Right ventricle myocardium inferior (tissue), 1 donor: ENCODE measurements at places on chromosomes 7 and 10.

DNA sequence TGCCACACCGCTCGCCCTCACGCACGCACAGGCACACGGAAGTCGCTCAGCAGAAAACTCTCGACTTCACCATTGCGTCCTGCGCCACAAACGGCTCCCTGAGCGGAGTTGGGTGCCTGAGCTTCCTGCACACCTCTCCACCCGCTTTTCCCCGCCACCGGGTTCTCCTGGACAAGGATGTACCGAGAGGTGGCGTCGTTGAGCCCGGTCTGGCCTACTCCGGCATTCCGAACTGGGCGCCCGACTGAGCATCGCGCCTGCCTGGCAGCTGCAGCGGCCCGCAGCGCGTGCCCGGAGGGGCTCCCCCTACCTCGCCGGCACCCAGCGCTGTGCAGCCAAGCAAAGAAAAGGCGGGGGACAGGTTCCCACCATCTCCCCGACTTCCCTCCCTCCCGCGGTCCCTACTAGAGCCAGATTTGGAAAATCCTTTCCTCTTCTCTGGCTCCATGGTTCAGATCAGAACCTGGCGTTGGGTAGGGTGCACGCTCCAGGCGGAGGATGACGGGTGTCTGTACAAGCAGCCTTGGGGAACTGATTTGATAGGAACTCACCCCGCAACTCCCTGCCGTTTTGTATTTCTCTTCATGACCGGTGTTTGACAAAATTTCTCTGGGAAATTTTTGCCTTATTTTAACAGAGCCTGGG is 1.7 kb downstream of the SORCS3 start:
- DNase-seq = no peak

DNA sequence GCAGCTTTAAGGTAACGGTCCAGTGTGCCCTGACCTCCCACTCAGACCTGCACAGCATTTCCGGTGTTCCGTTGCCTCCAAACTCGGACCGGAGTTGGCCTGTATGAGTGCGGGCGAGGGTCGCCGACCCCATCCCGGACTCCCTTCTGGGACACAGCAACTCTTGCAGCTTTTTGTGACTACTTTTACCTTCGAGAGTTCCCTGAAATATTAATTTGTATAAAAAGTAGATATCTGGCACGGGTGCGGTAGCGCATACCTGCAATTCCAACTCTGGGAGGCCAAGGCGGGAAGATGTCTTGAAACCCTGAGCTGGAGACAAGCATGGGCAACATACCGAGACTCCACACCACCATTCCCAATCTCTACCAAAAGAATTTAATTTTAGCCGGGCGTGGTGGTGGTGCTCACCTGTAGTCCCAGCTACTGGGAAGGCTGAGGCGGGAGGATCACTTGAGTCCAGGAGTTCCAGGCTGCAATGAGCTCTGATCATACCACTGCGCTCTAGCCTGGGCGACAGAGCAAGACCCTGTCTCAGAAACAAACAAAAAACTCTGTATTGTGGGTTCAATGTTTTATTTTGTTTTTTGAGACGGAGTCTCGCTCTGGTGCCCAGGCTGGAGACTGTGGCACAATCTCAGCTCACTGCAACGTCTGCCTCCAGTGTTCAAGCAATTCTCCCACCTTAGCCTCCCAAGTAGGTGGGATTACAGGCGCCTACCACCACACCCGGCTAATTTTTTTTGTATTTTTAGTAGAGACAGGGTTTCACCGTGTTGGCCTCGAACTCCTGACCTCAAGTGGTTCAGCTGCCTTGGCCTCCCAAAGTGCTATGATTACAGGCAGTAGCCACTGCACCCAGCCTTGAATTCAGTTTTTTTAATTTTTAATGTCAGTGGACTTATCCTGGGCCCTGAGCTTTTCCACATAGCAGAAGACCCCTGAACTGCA is 1.1 kb upstream of the PPP1R35 start:
- no peak for DNase-seq

GRCh38 chr7:20647908-20648776 is 32.7 kb downstream of the ABCB5 start:
- DNase-seq = no peak

- DNase-seq = no peak
These were observed 40.6 kb upstream of the CXCL12 start for GRCh38 chr10:44425466-44425865.

DNA sequence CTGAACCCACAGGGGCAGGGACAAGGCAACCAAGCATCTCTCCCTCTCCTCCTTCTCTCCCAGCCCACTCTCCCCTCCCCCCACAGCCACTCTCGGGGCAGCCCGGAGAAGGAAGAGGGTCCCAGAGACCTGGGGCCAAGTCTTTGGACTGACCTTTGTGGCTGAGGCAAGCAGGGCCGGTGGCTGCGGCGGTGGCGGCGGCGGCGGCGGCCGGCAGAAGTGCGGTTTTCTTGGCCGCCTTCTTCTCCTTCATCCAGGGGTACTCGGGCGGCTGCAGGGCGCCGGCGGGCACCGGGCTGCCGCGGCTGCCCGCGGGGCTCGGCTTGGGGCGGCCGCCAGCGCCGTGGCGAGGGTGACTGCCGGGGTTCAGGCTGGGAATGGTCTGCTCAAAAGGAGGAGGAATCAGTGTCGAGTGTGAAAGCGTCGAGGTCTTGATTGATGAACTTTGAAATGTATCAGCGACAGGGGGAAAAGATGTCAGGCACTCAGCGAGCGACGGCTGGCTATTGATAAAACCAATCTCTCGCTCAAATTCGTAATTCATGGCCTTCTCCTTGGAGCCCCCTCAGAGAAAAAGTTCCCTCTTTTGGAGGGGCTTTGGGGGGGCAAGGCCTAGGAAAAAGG is 414 bp downstream of the HOXA2 start:
- DNase-seq = no peak

GRCh38 chr10:21969326-21970287 is 33.9 kb downstream of the DNAJC1 start:
- no peak for DNase-seq

DNA sequence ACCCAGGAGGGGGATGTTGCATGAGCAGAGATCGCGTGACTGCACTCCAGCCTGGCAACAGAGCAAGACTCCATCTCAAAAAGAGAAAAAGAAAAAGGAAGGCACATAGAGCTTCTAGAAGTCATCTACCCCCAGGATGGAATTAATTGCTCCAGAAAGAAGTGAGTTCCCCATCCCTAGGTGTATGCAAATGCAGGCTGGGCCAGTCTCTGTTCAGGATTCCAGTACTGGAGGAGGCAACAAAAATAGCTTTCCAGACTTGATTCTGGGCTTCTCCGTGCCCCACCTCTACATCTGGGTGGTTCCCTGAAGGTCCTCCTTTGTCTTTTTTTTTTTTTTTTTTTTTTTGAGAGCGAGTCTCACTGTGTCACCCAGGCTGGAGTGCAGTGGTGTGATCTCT is 28.6 kb downstream of the CASTOR2 start:
- no peak for DNase-seq

GRCh38 chr10:52483587-52483986 is 169.5 kb downstream of the DKK1 start:
- no peak for DNase-seq

DNA sequence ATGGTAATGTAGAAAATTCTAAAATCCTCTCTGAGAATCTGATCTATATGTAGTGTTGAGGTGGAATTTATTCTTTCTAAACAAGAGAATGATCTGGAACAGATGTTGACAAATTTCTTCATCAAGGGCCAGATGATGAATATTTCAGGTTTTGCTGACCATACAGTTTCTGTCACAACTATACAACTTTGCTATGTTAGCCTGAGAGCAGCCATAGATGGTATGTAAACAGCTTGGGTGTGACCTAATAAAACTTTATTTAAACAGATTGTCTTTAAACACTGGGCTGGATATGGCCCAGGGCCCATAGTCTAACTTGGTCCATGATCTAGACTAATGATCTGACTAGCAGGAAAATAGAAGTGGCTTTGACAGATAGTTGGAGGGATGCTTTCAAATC is 213.6 kb upstream of the CELF2 start:
- DNase-seq = no peak

DNA sequence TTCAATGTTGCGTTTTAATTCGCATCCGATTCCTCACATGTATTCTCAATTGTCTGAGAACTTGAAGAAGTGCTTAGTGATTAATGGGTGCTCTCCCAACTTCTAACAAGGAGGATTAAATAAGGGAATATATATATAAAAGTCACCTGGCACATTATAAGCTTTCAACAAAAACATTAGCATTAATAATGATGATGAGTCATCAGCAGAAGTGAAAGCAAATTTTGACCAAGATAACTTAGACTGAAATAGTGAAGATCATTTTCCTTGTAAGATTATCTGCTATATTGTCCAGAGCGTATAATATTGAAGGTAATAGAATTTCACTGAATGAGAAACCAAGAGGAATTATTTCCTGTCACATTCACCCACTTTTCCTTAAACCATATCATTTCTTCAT is 8.5 kb downstream of the ASAH2 start:
- DNase-seq = no peak

DNA sequence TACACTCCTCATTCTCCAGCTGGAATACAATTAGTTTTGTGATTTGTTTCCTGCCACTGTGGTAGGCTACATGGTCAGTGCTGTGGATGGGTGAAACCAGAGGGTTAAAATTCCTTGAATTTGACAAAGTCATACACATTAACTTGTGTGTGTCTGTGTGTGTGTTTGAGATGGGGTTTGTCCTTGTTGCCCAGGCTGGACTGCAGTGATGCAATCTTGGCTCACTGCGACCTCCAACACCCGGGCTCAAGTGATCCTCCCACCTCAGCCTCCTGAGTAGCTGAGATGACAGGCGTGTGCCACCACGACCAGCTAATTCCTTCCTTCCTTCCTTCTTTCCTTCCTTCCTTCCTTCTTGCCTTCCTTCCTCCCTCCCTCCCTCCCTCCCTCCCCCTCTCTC is 24.8 kb upstream of the GIMAP8 start:
- DNase-seq = no peak
